ENCODE measurements at places on chromosomes 12 and 14.
A peak's percentile ranks its signal among the peaks of the same experiment; 100 is the strongest.

- no peak for DNase-seq
Measured at GRCh38 chr12:122422730-122423257, 325 bp upstream of the CLIP1 start.

DNA sequence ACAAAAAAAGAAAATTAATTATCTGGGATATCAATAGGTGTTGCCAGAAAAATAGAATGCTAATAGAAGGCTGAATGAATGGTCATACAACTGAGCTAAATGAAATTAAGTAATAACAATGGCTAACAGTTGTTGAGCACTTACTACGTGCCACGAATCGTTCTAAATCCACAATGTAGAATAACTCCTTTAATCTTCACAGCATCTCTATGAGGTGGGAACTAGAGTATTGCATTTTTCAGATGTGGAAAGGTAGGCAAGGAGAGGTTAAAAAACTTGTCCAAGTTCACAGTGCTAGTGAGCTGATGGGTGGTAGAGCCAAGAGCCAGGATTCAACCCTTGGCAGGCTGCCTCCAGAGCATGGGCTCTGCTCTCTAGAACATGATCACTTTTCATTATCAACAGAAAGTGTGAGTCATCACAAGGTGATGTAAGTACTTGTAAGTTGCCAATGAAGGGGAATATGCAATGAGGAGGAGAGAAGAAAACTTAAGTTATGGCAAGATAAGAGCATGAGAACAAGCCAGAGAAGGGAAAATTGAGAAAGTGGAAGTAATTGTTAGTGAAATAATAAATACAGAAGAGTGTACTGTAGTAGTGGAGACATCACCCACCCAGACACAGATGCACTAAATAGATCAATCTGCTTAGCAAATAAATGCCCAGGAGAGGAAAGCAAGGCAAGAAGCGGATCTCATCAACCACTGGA, 122.1 kb downstream of the PRKD1 start:
- DNase-seq, result no peak

- DNase-seq, result no peak
Measured at GRCh38 chr12:11607313-11608081, 42.0 kb upstream of the ETV6 start.

- DNase-seq, result peak; percentile 52
Measured at GRCh38 chr12:116222358-116222757, 55.1 kb downstream of the MED13L start.

DNA sequence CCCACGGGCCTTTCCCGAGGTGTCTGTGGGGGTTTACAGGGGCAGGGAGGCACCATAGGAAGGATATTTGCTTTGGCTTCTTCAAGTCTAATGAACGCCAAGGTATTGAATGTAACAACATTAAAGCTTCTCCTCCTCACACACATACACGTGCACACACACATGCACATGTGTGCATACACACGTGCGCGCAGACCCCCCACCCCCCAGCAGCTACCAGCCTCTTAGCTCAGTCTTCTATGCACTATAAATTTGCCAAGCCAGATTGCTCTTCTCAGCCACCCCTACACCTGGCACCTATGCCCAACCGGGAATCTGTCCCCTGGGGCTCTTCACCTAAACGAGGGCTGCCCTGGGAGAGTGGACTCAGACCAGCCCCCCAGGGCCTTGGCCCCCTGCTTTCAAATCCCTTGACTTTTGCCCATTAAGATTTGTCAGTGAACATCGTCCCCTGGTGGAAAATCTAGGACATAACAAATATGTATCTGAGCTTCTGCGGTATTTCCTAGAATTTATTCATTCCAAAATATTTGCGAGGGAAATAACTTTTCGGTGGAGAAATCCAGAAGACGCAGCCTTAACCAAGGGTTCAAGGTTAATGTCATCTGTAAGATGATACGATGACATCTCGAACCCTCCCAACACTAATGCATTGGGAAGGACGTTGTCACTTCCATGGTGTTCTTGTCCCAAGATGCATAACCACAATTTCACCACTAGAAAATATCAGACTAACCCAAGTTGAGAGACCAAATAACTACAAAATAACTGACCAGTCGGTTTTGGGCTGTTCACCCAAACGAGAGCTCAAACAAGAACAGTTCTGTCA, 330.4 kb downstream of the MED13L start:
- no peak for DNase-seq

GRCh38 chr12:102182635-102183034, 15.0 kb downstream of the PMCH start:
- no peak for DNase-seq

DNA sequence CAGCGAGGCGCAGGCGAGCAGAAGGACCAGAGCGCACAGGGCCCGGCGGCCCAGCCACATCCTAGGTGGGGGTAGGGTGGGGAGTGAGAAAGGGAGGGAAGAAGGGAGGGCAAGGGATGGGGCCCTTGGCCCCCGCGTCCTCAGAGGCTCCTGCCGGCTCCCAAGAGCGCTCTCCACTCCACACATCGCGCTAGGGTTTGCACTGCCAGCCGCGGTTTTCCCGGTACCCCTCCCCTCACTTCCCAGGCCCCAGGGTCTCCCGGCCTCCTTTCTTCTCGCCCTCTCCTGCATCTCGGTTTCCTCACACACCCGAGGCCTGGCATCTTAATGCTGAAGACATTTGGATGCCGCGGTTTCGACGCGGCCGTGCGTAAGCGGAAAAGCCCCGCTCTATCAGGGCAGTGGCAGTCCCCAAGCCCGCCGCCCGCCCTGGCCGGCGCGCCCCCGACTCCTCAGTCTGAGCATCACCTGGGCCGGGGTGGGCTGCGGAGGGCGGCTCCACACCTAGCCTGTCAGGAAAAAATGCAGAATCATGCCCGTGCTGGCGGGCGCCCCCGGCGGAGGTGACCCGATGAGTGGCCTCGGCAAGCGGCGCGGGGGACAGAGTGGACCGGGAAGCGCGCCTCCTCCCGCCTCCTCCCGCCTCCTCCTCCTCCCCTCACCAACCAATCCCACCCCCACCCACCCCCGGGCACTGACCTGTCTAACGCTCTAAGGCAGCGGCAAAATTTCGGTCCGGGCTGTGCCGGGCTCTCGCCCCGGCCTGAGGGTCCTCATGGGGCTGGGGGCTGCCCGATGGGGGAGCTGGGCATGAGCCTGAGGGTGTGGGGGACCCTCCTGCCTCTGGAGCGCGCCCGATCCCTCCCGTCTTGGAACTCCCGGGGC, 686 bp downstream of the B4GALNT1 start:
- DNase-seq, result no peak

DNA sequence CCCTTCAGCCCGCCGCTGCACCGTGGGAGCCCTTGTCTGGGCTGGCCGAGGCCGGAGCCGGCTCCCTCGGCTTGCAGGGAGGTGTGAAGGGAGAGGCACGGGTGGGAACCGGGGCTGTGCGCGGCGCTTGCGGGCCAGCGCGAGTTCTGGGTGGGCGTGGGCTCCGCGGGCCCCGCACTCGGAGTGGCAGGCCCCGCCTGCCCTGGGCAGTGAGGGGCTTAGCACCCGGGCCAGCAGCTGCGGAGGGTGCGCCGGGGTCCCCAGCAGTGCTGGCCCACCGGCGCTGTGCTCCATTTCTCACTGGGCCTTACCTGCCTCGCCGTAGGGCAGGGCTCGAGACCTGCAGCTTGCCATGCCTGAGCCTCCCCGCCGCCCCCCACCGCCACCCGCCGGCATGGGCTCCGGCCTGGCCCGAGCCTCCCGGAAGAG, 21.4 kb downstream of the TMEM121 start:
- no peak for DNase-seq

GRCh38 chr14:27634056-27634970, 1036.5 kb upstream of the NOVA1 start:
- peak; percentile 3 for DNase-seq

DNA sequence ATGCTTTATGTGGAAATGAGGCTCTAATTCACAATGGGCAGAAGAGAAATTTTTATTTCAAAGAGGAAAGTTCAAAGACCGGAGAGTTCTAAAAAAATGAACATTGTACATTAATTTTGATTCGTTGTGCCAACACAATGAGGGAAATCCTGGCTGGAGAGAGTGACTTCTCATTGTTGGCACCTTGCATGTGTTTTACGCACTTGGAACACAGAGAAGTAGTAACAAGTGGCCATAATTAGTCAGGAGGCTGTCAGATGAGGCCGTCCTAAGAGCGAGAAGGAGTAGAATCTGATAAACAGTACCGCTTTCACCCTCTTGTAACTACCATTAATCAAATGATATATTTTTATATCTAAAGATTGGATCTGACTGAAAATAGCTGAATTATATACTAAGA, 6.9 kb downstream of the LMO3 start:
- no peak for DNase-seq

- no peak for DNase-seq
Measured at GRCh38 chr14:68089146-68089731, 269.7 kb downstream of the RAD51B start.

DNA sequence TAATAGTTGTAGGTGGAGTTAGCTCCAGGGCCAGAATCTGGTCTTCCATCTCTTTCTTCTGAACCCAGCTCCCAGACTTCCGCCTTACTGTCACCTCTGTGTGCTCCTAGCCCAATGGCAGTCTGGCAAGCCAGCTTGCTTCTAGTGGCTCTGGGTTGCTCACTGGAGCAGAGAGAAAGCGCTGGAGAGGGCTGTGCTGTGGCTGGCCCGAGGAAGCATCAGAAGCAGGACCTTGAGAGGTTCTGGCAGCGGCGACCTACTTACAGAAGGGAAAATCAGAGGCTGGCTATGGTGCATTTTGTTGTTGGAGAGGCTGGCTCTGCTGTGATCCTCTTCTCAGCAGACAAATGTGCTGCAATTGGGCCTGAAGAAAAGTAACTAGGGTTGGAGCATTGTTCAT, 28.6 kb downstream of the KCNA5 start:
- no peak for DNase-seq

DNA sequence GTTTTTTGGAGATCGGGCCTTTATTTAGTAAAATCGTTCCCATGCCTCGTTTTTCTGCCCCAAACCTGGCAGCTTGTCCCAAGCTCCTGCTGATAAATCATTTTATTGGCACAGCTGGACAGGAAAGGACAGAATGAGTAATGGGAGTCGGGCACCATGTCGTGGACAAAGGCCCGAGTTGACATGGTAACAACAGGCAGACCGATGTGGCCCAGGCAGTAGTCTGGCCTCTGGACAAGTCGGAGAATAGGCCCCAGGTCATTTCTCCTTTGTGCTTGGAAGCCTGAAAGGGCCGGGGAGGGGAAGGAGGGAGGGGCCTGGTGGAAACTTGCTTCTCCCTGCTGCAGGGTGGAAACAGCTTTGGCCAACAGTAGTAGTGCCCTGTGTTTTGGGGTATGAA, 234.9 kb downstream of the SUDS3 start:
- no peak for DNase-seq

- DNase-seq, result no peak
Measured at GRCh38 chr12:15435597-15435996, 113.3 kb downstream of the PTPRO start.

DNA sequence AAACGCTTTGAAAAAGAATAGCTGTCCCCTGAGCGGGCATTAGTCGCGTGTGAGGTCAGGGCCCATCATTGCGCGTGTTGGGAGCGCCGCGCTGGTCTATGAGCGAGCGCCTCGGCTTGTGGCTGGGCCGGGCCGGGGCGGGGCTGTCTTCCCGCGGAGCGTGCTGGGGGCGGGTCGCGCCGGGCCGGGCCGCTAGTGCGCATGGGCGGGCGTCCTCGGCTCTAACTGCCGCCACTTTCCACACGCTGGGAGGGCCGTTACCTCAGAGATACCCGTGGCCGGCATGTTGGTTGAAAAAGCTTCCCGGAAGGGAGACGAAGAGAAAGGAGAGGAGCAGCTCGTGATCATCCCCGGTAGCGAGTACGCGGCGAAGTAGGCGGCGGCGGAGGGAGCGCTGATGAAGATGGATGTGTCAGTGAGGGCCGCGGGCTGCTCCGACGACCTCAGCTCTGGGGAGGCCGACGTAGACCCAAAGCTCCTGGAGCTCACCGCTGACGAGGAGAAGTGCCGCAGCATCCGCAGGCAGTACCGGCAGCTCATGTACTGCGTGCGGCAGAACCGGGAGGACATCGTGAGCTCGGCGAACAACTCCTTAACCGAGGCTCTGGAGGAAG, at the start of gene EID3:
TSS of gene EID3 (plus strand) at position 202 of the 614 bp plus-strand sequence. CDS start at position 398, 196 bp downstream.
- peak; percentile 86 for DNase-seq

All from globus pallidus (tissue), 1 donor.